ENCODE measurements at places on chromosomes 4 and X.

GRCh38 chr4:121199742-121200561, 35.8 kb upstream of the TNIP3 start:
- no peak for DNase-seq

DNA sequence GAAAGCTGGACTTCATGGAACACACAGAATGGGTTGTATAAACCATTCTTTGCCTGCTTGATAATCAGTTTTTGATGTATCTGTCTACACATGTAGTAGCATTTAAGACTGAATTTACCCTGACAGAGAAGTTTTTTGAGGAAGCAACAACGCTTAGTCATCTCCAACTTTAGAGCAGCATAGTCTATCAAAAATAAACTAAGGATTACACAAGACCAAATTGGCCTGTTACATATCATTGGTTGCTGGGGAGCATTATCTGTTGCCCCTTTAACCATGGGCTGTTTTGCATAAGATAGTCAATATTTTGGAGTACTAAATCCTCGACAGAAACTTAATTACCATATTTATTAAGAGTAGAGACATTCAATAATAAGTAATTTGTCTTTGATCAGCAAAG, 347.4 kb downstream of the FAM47B start:
- no peak for DNase-seq

- DNase-seq: no peak
Observed at GRCh38 chr4:61195101-61195500, 5.0 kb upstream of the ADGRL3 start.

- DNase-seq: peak; percentile 57
Observed at GRCh38 chrX:105314458-105314857, 94.0 kb upstream of the TEX13A start.

DNA sequence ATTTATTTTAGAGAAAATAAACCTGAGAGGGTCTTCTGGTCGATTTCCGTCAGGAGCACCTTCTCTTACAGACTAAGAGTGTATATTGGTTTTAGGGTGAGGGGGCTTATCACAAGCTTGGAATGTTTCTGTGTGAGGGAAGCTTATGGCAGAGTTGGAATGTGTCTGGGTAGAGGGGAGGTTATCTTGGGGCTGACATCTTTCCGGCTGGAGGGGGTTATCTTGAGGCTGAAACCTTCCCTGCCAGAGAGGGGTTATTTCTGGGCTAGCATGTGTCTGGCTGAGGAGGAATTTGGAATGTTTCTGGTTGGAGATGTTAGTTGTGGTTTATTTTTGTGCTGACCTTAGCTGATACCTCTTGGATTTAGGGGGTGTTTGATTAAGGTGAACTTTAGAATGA, 1312.1 kb downstream of the ADGRL3 start:
- DNase-seq: peak; percentile 16
